Kidney glomerular epithelial cell (primary cell): ENCODE measurements at places on chromosomes 11 and 22.

DNA sequence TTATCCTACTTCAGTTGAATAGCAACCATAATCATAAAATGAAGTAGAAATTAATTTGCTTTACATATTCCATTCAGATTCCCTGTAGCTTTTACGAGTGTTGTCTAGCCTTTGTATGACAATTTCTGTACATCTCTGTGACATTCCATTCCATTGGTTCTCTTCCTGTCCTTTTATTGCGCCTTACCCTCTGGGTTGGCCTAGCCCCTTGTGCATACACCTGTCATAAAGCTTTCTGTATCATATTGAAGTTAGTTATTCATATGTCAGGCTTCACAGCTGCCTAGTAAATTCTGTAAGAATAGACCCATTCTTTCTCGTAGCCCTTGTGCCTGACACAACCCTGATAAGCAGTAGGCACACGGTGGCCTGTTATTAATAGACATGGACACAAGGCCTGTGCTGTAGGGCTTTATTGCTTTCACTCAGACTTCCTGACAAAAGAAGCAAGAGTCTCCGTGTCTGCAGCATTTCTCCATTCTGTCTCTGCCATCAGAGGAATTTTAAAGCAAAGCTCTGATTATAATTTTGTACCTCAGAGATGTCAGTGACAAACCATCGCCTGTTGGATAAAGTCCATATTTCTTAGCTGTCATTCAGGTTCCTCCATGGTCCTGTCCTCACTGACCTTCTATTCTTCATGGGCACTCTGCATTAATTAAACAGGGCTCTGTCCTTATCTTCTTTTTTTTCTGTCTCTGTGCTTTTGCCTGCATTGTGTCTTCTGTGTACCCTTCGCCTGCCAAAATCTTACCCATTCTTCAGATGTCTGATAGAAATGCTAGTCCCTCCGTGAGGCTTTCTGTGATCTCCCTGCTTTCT is 49.4 kb downstream of the BID start:
- no peak for DNase-seq

- DNase-seq, result no peak
Measured at GRCh38 chr11:66112041-66112491, 42.0 kb downstream of the PACS1 start.

DNA sequence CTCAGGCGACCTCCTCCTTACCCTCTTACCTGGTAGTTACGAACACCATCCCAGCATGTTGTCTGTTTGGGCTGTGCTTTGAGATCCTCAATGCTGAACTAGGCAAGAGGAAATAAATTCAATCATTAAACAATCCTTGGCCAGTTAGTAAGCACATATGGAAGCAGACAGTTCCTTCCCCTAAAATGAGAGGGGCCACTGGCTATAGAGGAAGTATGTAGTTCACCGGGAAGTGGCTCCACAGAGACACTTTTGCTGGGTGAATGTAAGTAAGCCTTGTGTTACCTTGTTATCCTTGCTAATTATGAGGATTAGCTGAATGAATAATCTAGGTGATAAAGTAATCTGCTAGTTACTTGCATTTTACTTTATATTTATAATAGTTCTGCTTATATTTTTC is 2.9 kb downstream of the THYN1 start:
- DNase-seq, result no peak

- no peak for DNase-seq
Measured at GRCh38 chr11:123546515-123546914, 107.9 kb downstream of the SCN3B start.

GRCh38 chr11:114832532-114833125 is 154.3 kb downstream of the NXPE2 start:
- no peak for DNase-seq

GRCh38 chr22:48953103-48953720 is 874.5 kb downstream of the BRD1 start:
- no peak for DNase-seq

GRCh38 chr11:1750840-1751530 is 590 bp upstream of the IFITM10 start:
- DNase-seq, result no peak
